ENCODE measurements at places on chromosomes 4 and X. TPM values are rescaled to one million over a fixed set of nuclear protein-coding genes. Genes with fewer than 3 reads are reported as not detected.

GRCh38 chr4:145417348-145418130 is 64.1 kb upstream of the SMAD1 start:
- no peak for DNase-seq

DNA sequence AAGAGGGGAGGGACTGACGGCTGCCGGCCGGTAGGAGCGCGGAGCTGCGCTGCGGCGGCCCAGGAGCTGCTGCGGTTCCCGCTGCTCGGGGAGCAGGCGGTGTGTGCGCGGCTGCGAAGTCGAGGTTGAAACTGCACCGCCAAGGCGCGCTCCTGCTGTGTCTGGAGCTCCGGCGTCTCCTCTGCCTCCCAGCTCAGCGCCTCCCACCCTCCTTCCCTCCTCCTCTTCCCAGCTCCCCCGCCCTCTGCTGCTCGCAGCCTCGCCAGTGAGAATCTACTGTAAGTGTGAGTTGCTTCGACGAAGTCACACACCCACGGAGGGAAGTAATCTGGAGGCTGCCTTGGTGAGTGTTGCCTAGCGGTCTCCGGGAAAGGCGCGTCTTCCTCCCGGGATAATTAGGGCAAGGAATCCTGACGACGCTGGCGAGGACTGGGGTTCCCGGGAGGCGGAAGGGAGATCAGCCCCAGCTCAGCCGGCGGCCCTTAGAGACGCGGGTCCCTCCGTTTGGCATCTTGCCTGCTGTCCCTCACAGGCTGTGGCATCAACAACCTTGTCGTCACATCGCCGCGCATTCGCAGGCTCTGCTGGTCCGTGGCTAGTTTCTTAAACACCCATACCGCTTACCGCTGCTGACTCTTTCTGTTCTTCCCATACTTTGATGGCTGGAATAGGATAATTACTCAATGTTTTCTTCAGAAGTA is at the start of gene EPHA5:
EPHA5 (minus strand) TSS at position 159 of the 701 bp plus-strand sequence. CDS start 747 bp downstream, outside the sequence.
- no peak for DNase-seq

- no peak for DNase-seq
These were observed 14.1 kb upstream of the AFP start for GRCh38 chr4:73421708-73422457.

DNA sequence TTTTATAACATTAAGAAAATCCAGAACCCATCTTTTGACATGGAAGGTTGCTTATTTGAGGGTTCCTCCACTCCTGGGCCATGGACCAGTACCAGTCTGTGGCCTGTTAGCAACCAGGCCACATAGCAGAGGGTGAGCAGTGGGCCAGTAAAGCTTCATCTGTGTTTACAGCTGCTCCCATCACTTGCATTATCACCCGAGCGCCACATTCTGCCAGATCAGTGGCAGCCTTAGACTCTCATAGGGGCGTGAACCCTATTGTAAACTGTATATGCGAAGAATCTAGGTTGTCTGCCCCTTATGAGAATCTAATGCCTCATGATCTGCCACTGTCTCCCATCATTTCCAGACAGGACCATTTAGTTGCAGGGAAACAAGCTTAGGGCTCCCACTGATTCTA is 58.6 kb downstream of the NDST4 start:
- DNase-seq, result no peak

- no peak for DNase-seq
These were observed 220.1 kb downstream of the DLG3 start for GRCh38 chrX:70664726-70665125.

DNA sequence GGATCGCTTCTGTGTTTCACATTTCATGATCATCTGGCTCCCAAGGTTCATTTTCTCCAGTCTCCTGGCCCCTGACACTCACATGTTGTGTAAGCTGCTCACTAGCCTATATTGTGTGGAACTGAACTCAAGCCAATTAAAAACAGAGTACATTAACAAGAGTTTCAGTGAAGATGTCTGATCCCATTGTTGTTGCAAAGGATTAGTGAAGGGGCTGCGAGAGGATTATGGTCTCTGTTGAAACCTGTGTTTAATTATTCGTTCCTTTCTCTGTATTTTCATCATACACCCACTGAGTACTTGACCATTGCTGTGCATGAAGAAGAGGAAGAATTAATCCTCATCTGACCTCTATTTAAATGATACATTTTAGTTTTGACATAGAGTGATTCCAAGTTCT is 54.7 kb downstream of the AFF2 start:
- DNase-seq, result no peak

- no peak for DNase-seq
These were observed 239.5 kb upstream of the GPC4 start for GRCh38 chrX:133654811-133655210.

DNA sequence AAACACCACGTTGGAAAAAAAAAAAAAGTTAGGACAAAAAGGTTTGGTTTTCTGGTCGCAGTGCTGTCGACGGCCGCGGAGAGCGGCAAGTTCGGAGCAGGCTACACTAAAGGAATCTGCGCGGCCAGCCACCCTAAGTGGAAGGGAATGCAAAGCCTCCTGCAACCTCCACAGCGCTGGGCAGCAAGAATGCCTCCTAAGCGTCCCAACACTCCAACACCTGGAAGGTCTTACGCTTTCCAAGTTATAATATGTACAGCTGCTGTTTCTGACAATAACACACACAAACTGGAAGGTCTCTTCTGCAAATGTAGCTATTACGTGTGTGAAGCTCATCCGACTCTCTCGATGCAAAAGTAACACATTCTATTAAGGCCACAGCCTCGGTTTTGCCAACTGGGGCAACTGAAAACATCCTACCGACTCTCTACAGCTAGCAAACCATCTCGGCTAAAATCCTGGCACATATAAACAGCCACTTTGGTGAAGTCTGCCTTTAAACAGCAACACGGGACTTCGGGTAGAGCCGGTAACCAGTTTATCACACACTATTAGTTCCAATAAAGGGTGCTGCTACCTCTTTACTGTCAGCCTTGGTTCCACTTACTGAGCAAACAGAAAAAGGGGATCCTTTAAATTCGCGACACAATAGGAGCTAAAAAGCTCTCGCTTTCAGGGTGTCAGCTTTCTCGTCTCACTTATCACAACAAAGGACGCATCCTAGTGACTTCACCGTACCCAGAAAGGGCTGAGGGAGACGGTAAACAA is 895 bp downstream of the SMIM14 start:
- peak; percentile 37 for DNase-seq

- no peak for DNase-seq
These were observed 31.6 kb upstream of the MRFAP1 start for GRCh38 chr4:6608758-6609414.

CENPVL2 gene
- not detected for polyA plus RNA-seq

ZNF157 gene
- 0.10 TPM for polyA plus RNA-seq

DAPP1 gene
- polyA plus RNA-seq, result 2.7 TPM

TFE3 gene
- 63.5 TPM for polyA plus RNA-seq

CXCL3 gene
- polyA plus RNA-seq, result 0.95 TPM

Measured in urinary bladder (tissue), 4 donors.